Activated CD4-positive, alpha-beta T cell treated with anti-CD3 and anti-CD28 coated beads, Interleukin-2, amount 10 ng/mL, durations not matched to agents 7 days and 5 days (primary cell): ENCODE measurements at places on chromosomes 1 and 21. TPM values are rescaled to one million over a fixed set of nuclear protein-coding genes. Genes with fewer than 3 reads are reported as not detected.
A peak's percentile ranks its signal among the peaks of the same experiment; 100 is the strongest.

GCSAML gene
- not detected for total RNA-seq

B3GALT5 gene
- not detected for total RNA-seq

B3GALNT2 gene
- total RNA-seq, result 12.2 TPM

KCNK2 gene
- total RNA-seq, result not detected

GRCh38 chr1:243748706-243749283, 101.2 kb downstream of the AKT3 start:
- H3K27ac ChIP-seq, result no peak overlapping the region
- H3K4me3 ChIP-seq, result no peak overlapping the region
- DNase-seq, result peak; percentile 60
- H3K4me1 ChIP-seq, result peaks cover 2% of the 10 kb centered on the region
- H3K36me3 ChIP-seq, result no peaks in the 10 kb centered on the region

GRCh38 chr1:100230765-100231164, 18.9 kb downstream of the DBT start:
- no peak overlapping the region for H3K27ac ChIP-seq
- no peak overlapping the region for H3K4me3 ChIP-seq
- H3K27me3 ChIP-seq, result no peaks in the 10 kb centered on the region
- peaks cover 42% of the 10 kb centered on the region for H3K36me3 ChIP-seq
- peaks cover 2% of the 10 kb centered on the region for H3K4me1 ChIP-seq

- no peak overlapping the region for H3K27ac ChIP-seq
- no peak overlapping the region for H3K4me3 ChIP-seq
- no peak for DNase-seq
- peaks cover 36% of the 10 kb centered on the region for H3K4me1 ChIP-seq
- no peaks in the 10 kb centered on the region for H3K27me3 ChIP-seq
Measured at GRCh38 chr1:221751226-221751887, 9.5 kb upstream of the DUSP10 start.

GRCh38 chr21:40641042-40641441, 205.9 kb downstream of the DSCAM start:
- no peaks in the 10 kb centered on the region for H3K4me1 ChIP-seq
- no peaks in the 10 kb centered on the region for H3K36me3 ChIP-seq
- H3K27ac ChIP-seq, result no peak overlapping the region
- no peak for DNase-seq

GRCh38 chr1:206893380-206893779, 3.9 kb upstream of the IL24 start:
- no peak overlapping the region for H3K27ac ChIP-seq
- H3K27me3 ChIP-seq, result no peaks in the 10 kb centered on the region
- no peaks in the 10 kb centered on the region for H3K36me3 ChIP-seq
- DNase-seq, result no peak

GRCh38 chr1:23650344-23650990, 41.1 kb upstream of the RPL11 start:
- DNase-seq, result no peak
- no peaks in the 10 kb centered on the region for H3K36me3 ChIP-seq
- no peak overlapping the region for H3K27ac ChIP-seq
- no peaks in the 10 kb centered on the region for H3K27me3 ChIP-seq
- no peak overlapping the region for H3K4me3 ChIP-seq
- no peaks in the 10 kb centered on the region for H3K4me1 ChIP-seq

DNA sequence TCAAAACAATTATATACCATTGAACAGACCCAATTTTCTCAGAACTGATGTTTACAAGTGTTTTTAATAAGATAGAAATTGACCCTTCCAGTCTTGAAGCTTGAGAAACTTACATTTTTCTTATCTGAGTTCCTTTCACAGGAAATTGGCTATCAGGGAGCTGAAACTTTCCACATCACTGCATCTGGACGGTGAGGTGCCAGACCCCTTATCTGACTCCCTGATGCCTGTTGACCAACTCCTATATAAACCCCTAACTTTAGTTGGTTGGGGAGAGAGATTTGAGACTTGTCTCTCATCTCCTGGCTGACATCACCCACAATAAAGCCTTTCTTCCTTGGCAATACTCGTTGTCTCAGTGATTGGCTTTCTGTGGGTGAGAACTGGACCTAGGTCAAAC, 31.4 kb downstream of the LACTBL1 start:
- no peak for DNase-seq
- no peaks in the 10 kb centered on the region for H3K4me1 ChIP-seq
- H3K27ac ChIP-seq, result no peak overlapping the region
- H3K27me3 ChIP-seq, result peaks cover 7% of the 10 kb centered on the region
- H3K4me3 ChIP-seq, result no peak overlapping the region

DNA sequence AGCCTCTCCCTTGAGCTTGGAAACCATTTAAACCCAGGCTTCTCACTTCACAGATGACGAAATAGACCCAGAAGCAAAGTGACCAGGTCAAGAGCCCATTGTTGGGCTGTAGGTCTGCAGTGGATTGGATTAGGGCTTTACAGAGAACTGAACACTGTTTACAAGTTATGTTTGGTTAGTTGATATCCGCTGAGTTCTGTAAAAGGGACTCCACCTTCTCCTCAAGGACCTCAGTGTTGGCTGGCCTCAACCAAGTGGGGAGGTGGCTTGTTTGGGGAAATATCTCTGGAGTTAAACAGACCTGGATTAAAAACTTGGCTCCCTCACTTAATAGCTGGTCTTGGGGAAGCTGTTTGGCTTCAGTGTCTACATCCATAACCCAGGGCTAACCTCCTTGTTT, 88.1 kb downstream of the UCK2 start:
- H3K27me3 ChIP-seq, result peaks cover 2% of the 10 kb centered on the region
- H3K4me3 ChIP-seq, result no peak overlapping the region
- H3K27ac ChIP-seq, result no peak overlapping the region
- DNase-seq, result no peak

DNA sequence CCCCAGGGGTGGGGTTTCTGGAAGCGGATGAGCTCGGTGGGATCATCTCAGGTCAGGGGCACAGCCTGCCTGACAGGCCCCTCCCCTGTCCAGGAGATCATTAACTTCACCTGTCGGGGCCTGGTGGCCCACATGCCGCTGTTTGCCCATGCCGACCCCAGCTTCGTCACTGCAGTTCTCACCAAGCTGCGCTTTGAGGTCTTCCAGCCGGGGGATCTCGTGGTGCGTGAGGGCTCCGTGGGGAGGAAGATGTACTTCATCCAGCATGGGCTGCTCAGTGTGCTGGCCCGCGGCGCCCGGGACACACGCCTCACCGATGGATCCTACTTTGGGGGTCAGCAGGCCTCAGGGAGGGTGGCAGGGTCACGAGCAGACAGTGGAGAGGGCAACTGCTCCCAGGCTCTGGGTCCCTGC, 8.4 kb downstream of the HCN3 start:
- H3K36me3 ChIP-seq, result no peaks in the 10 kb centered on the region
- H3K27ac ChIP-seq, result no peak overlapping the region
- DNase-seq, result no peak
- H3K27me3 ChIP-seq, result no peaks in the 10 kb centered on the region
